Thoracic aorta (tissue), 2 donors: ENCODE measurements at places on chromosomes 4 and X. TPM values are rescaled to one million over a fixed set of nuclear protein-coding genes. Genes with fewer than 3 reads are reported as not detected.

CDKL2 gene
- total RNA-seq = 4.7 TPM

CCDC120 gene
- total RNA-seq = 3.6 TPM

SHOX gene
- not detected for total RNA-seq

PRKG2 gene
- not detected for total RNA-seq

GIMD1 gene
- total RNA-seq = not detected

ARL13A gene
- total RNA-seq = not detected

GNRHR gene
- total RNA-seq = not detected

FRMPD3 gene
- 0.92 TPM for total RNA-seq

WDR17 gene
- 1.7 TPM for total RNA-seq

FAAH2 gene
- total RNA-seq = 1.2 TPM

EPHA5 gene
- total RNA-seq = 0.92 TPM

PHOX2B gene
- not detected for total RNA-seq

TXK gene
- total RNA-seq = 2.8 TPM

GUCY2F gene
- not detected for total RNA-seq

F8A2 gene
- total RNA-seq = not detected

MAGEA9 gene
- total RNA-seq = not detected
